H1 (cell line): ENCODE measurements at places on chromosomes 7 and 10. TPM values are rescaled to one million over a fixed set of nuclear protein-coding genes. Genes with fewer than 3 reads are reported as not detected.

DNA sequence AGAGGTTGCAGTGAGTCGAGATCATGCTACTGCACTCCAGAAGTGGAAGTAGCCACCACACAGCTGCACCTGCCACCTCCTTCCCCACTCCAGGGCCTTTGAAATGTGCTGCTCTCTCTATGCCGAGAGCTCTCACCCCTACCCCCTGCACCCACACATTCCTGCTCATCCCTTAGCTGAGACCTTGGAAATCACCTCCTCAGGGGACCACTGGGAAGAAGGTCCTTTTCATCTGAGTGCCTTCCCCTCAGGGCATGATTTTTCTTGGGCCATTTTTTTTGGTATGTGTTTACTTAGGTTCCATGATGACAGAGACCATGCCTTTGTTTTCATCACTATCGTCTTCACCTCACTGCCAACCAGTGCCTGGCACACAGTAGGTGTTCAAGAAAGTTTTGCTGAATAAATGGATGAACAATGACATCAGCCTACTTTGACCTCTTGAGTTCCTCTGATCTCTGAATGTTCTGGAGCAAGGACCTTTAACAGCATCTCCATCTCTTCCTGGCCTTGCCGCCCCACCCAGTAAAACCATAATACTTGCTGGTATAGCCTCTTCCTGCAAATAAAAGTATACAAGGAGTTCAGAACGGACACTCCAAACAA lies 166.6 kb upstream of the KLF14 start:
- peaks cover 6% of the 10 kb centered on the region for H3K4me1 ChIP-seq
- no peak overlapping the region for H3K27ac ChIP-seq
- no peak overlapping the region for H3K4me3 ChIP-seq
- DNase-seq = no peak
- no peaks in the 10 kb centered on the region for H3K27me3 ChIP-seq

DNA sequence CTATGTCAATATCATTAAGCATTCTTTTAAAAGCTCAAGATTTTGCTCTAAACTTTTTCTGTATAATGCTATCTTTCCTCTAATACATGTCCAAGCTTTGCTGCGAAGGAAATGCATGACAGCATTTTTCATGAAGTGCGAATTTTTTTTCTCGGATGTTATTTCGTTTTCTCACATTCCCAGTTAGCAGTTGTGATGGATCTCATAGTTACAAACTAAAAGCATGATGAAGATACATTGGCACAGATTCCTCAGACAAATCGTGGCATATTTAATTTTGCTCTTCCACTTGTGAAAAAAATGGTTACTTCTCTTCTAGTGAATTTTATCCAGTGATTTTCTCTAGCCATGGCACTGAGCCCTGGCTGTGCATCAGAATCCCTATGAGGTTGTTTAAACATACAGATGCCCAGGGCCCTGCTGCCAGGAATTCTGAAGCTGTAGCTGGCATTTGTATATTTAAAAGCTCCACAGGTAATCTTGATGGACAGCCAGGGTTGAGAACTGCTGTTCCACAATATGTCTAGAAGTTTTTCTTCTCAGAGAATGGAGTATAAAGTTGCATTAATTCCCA lies 299.8 kb upstream of the NEBL start:
- no peaks in the 10 kb centered on the region for H3K4me1 ChIP-seq
- DNase-seq = no peak
- no peaks in the 10 kb centered on the region for H3K27me3 ChIP-seq
- H3K36me3 ChIP-seq = no peaks in the 10 kb centered on the region; the same call in 1 of the 2 replicates
- H3K27ac ChIP-seq = no peak overlapping the region
- no peak overlapping the region for H3K4me3 ChIP-seq

DNA sequence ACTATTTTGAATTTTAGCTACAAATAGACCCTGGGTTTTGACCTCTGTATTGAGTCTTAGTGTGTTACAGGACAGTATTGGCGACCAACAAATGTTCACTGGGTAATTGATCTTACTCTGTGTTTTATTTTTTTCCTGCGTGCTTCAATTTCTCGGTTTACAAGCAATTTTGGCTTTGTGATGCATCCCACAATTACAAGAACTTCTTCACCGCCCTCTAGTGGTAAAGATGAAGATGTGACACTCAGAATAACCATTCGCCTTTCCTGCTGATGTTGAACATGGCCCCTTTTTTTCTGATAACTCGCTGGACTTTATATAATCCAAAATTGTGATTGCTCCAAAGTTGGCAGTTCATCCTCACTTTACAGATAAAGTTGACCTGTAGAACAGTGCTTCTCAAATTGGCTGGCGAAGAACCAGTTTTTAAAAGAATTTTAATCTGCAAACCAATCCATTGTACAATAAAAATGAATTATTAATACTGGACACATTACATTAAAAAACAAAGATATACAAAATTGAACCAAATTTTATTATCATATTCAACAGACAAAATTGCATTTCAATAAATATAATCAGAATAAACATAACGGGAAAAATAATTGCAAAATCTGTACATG lies 20.2 kb upstream of the SMC3 start:
- no peak for DNase-seq
- H3K27ac ChIP-seq = no peak overlapping the region
- no peaks in the 10 kb centered on the region for H3K4me1 ChIP-seq
- H3K36me3 ChIP-seq = no peaks in the 10 kb centered on the region

- H3K4me1 ChIP-seq = peaks cover 32% of the 10 kb centered on the region; the same call in 1 of the 2 replicates
- H3K27ac ChIP-seq = no peak overlapping the region
- H3K27me3 ChIP-seq = no peaks in the 10 kb centered on the region
Observed at GRCh38 chr7:83455612-83456011, 193.3 kb downstream of the SEMA3E start.

- H3K4me1 ChIP-seq = no peaks in the 10 kb centered on the region
- H3K27me3 ChIP-seq = no peaks in the 10 kb centered on the region
- H3K4me3 ChIP-seq = no peak overlapping the region
Observed at GRCh38 chr7:145497911-145498525, 618.6 kb upstream of the CNTNAP2 start.

DNA sequence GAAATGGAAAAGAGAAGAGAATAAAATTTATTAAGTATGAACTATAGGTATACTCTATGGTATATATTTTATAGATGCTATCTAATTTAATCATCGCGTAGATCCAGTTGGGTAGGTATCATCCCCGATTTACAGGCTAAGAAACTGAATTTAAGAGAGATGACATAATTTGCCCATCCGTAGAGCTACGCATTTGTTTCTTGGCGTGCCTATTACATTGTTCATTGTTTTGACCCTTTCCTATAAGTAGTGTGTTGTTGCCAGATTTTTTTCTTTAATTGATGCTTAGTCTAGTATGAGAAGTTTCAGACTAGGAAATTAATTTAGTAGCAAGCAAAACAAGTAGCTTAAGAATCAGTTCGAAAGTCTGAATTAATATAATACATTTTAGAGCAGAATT lies 205.7 kb upstream of the NPSR1 start:
- no peak overlapping the region for H3K4me3 ChIP-seq
- no peaks in the 10 kb centered on the region for H3K4me1 ChIP-seq
- no peaks in the 10 kb centered on the region for H3K27me3 ChIP-seq

- no peak overlapping the region for H3K4me3 ChIP-seq
- no peak for DNase-seq
- no peaks in the 10 kb centered on the region for H3K36me3 ChIP-seq
- H3K4me1 ChIP-seq = no peaks in the 10 kb centered on the region
Observed at GRCh38 chr7:101701153-101701794, 72.2 kb upstream of the MYL10 start.

- H3K4me3 ChIP-seq = no peak overlapping the region
- no peak overlapping the region for H3K27ac ChIP-seq
- H3K4me1 ChIP-seq = peaks cover 24% of the 10 kb centered on the region
Observed at GRCh38 chr7:98287486-98287959, 6.0 kb downstream of the BRI3 start.

DNA sequence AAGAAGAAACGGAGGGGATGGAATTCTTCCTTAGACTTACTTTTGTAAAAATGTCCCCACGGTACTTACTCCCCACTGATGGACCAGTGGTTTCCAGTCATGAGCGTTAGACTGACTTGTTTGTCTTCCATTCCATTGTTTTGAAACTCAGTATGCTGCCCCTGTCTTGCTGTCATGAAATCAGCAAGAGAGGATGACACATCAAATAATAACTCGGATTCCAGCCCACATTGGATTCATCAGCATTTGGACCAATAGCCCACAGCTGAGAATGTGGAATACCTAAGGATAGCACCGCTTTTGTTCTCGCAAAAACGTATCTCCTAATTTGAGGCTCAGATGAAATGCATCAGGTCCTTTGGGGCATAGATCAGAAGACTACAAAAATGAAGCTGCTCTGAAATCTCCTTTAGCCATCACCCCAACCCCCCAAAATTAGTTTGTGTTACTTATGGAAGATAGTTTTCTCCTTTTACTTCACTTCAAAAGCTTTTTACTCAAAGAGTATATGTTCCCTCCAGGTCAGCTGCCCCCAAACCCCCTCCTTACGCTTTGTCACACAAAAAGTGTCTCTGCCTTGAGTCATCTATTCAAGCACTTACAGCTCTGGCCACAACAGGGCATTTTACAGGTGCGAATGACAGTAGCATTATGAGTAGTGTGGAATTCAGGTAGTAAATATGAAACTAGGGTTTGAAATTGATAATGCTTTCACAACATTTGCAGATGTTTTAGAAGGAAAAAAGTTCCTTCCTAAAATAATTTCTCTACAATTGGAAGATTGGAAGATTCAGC lies 158.7 kb upstream of the LANCL2 start:
- no peak for DNase-seq
- peaks cover 2% of the 10 kb centered on the region; the same call in 1 of the 2 replicates for H3K36me3 ChIP-seq
- H3K4me1 ChIP-seq = no peaks in the 10 kb centered on the region
- no peak overlapping the region for H3K27ac ChIP-seq
- H3K27me3 ChIP-seq = no peaks in the 10 kb centered on the region

DNA sequence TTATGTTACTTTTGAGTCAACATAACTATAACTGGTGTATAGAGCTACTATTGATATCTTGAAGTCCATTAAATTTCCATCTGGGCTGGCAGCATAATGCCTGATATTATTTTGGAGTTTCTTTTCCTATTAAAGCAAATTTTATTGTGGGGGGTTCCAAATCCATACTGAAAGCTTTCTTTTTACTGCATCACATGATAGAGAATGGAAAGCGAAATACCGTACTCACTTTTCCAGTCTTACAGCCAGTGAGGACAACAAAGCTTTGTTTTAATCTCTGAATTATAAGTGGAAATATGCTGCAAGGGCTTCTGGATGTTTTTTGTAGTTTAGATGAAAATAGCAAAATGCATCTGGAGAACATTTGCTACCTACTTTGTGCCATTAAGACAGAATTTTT lies 477.5 kb upstream of the SEMA3D start:
- no peaks in the 10 kb centered on the region for H3K36me3 ChIP-seq
- H3K27ac ChIP-seq = no peak overlapping the region
- H3K4me1 ChIP-seq = no peaks in the 10 kb centered on the region
- no peak for DNase-seq
- H3K27me3 ChIP-seq = no peaks in the 10 kb centered on the region
- H3K4me3 ChIP-seq = no peak overlapping the region

DNA sequence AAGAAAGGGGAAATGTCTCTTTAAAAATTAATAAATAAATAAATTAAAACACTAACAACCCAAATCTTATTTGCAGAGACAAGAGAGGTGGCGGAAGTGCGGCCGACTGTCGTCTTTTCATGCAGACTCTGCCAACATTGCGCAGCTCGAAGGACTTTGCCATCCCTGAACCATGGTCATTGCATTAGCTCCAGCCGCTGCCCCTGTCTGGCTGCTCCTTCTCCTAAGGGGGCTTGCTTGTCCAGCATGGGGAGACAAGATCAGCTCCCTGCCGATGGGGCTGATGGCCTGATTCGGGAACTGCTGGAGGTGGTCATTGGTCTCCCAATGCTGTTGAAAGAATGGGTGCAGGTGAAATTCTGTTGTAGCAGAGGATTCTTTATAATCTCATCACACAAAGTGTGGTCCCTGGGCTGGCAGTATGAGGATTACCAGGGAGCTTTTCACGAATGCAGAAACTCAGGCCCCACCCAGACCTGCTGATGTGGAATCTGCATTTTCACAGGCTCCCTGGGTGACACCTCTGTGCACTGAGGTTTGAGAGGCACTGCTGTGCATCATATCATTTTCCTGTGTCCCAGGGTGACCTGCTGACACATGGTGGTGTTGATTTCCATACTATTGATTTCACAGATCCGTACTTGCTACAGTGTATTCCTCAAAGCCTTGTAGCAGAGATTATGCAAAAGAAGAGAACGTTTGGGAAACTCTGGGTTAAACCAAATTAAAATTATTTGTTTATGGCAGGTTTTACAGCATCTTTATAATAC lies 172.4 kb upstream of the ZMIZ1 start:
- H3K4me1 ChIP-seq = peaks cover 11% of the 10 kb centered on the region
- H3K27me3 ChIP-seq = no peaks in the 10 kb centered on the region
- H3K27ac ChIP-seq = no peak overlapping the region

DNA sequence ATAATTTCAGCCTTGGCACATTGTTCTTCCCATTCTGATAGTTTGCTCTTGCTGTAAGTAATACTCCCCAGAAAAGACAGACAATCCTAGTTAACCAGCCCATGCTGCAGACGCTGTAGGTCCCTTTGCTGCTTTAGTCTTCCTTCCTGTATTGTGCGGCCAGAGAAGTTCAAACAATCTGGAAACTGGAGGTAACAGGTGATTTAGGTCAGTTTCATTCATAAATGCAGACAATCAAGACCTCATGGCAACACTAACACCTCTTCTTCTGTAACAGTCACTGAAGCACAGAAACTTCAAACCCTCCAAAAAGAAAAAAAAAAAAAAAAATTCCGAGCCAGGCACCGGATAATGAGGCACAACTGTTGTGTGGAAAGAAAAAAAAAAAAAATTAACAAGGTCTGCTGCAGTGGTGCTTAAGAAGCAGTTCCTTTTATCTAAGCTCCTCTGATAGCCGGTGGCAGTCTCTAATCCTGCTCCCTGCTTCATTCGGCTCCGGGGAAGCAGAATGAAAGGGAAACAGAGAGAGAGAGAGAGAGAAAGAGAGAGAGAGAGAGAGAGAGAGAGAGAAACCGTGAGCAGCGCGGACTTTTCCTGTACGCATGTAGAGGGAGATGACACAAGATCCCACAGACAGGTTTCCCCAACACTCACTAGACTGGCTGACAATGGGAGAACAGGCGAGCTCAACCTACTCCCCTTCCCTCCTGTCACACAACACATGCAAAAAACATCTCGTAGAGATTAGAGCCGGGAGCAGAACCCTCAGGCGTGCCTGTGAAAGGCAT lies at the start of gene SEMA3A:
Gene SEMA3A, minus strand, starts transcription at position 306 of the 788 bp plus-strand sequence. Its CDS starts 203 bp downstream, at position 103.
- H3K27ac ChIP-seq = no peak within 1 kb of the TSS
- H3K27me3 ChIP-seq = no peaks in the 10 kb centered on the region
- no peaks in the 10 kb centered on the region for H3K36me3 ChIP-seq

DNA sequence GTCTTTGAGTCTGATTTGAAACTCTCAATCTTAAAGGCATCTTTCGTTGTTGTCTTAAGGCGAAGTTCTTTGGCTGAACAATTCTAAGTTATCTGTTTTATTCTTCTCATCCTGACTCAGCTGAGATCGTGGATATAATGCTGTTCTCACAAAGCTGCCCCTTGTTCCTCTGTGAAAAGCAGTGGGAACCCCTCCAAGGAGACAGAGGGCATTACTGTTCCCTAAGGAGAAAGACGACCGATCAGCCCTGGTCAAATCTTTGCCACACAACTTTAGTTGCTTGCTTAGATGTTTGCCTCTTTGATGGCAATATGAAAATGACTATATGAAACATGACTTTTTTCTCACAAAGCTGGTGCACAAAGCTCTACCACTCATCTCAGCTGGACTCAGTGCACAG lies 1016.7 kb downstream of the REEP3 start:
- no peaks in the 10 kb centered on the region for H3K36me3 ChIP-seq
- H3K4me3 ChIP-seq = no peak overlapping the region
- no peaks in the 10 kb centered on the region for H3K27me3 ChIP-seq
- H3K4me1 ChIP-seq = no peaks in the 10 kb centered on the region

Gene CYP26C1
- 0.21 and 0.28 TPM in 2 replicates for total RNA-seq

Gene EGFR
- 5.8 and 6.0 TPM in 2 replicates for total RNA-seq

Gene LIPK
- total RNA-seq = not detected in 2 replicates

Gene BLNK
- not detected in 2 replicates for total RNA-seq

Gene ANKRD2
- not detected in 2 replicates for total RNA-seq

Gene AASS
- 383 and 394 TPM in 2 replicates for total RNA-seq
